Activated naive CD4-positive, alpha-beta T cell (primary cell): ENCODE measurements at places on chromosomes 11 and 22.

DNA sequence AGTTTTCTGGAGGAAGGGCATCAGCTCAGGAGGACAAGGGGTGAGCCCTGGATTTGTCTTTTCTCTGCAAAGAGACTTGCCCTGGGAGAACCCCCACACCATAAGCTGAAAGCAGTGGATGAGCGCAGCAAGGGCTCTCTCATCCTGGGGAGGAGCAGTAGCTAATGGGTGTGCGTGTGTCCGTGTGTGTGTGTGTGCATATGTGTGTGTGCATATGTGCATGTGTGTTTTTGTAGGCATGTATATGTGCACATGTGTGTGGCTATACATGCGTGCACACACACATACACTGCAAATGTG is 45.3 kb downstream of the SMIM38 start:
- no peak for DNase-seq

DNA sequence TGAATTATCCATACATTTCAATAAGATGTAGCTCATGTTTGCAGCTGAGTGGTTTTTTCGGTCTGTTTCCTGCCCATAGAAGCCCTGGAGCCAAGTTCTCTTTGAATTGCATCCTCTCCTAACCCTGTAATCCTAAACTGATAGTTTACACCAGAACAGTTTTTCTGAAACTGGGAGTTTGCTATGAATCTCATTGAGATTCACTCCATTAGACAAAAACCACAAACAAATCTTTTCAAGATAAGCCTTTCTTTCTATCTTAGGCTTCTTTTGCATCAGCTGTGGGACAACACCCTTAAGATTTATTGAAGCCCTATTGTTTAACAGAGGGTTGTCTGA is 324.8 kb downstream of the DYNC2H1 start:
- DNase-seq: no peak

DNA sequence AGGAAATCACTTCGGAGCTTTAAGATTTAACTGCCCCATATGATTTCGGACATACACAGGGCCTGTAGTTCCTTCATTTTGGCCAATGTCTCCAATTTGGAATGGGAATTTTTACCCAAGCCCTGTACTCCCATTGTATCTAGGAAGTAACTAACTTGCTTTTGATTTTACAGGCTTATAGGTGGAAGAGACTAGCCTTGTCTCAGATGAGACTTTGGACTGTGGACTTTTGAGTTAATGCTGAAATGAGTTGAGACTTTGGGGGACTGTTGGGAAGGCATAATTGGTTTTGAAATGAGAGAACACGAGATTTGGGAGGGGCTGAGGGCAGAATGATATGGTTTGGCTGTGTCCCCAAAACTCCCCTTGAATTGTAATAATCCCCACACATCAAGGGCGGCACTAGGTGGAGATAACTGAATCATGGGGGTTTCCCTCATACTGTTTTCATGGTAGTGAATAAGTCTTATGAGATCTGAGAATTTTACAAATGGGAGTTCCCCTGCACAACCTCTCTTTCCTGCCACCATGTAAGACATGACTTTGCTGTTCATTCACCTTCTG is 130.5 kb downstream of the LARGE1 start:
- no peak for DNase-seq

- no peak for DNase-seq
Observed at GRCh38 chr11:120244476-120245365, 4.8 kb downstream of the POU2F3 start.
